Activated CD4-positive, alpha-beta T cell treated with anti-CD3 and anti-CD28 coated beads, Interleukin-2, amount 10 ng/mL, durations not matched to agents 7 days and 5 days (primary cell): ENCODE measurements at places on chromosomes 5 and 9. TPM values are rescaled to one million over a fixed set of nuclear protein-coding genes. Genes with fewer than 3 reads are reported as not detected.

DNA sequence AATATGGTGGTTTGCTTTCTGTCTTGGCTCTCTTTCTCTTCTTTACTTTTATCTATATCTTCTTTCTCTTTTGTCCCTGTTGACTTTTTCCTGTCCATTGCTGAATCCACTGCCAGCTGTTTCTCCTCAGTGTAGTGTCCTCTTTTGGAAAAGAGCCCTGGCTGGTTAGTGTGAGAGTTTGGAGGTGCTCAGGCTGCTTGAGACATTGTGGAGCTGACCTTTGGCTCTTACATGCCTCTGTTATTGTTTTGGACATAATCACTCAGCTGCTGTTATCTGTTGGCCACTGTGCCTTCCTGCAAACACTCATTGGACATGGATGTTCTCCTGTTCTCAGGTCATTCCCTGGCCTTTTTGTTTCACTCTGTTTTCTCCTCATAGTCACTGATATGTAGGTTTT is 295.4 kb upstream of the RIOK2 start:
- no peak for DNase-seq

DNA sequence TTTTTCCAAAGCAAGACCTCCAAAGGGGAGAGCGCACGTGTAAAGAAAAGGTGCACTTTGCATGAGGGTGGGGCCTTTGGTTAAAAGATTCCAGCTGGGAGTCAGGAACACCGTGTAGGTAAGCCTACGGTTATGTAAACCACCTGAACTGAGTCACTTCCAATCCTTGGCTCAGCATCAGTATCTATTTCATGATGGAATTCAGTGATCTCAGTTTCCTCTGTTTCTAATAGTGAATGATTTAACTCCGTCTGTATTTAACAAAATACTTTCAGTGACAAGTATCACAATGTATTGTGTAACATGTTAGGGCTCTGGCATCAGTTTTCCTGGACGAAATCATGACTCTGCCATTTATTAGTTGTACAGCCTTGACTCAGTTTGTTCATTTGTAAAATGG is 1.3 kb upstream of the SVEP1 start:
- no peak for DNase-seq

- no peak for DNase-seq
Measured at GRCh38 chr9:135010921-135011320, 76.5 kb upstream of the OLFM1 start.

GRCh38 chr9:121751686-121752445 is 100.4 kb downstream of the DAB2IP start:
- DNase-seq, result no peak

DNA sequence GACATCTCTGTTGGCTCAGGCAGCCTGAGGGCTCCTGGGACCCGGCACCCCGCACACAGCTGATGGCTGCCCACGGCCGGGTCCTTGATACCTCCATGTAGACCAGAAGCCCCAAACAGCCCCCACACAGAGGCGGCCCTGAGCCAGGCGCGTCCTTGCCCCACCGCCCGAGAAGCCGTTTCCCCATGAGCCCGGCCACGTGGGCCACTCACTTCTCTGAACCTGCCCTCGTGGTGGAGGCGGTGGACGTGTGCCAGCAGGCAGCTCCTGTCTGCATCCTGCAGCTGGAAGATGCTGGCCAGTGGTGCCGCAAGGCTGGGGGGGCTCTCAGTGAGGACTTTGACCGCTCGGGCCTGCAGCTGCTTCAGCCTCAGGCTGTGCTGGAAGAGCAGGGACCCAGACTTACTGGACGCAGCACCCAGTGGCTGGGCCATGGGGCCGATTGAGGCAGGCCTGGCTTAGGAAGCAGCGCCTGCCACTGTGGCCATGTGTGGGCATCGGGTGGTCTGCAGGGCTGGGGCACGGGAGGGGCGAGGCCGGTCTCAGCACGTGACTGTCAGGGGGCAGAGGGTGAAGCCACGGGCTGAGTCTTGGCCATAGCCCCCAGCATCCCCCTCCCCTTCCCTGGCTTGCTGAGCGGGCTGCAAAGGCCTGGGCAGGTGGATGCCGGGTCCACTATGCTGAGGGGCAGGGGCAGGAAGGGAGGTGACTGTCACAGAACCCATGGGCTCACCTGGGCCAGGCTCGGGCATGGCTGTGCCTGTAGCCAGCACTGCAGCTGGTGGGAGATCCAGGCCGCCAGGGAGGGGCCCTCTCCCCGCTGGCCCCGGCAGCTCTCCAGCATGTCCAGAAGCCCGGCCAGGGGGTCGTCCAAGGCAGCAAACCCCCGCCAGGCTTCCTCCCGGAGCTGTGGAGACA is 50.0 kb downstream of the EXD3 start:
- DNase-seq, result no peak

DNA sequence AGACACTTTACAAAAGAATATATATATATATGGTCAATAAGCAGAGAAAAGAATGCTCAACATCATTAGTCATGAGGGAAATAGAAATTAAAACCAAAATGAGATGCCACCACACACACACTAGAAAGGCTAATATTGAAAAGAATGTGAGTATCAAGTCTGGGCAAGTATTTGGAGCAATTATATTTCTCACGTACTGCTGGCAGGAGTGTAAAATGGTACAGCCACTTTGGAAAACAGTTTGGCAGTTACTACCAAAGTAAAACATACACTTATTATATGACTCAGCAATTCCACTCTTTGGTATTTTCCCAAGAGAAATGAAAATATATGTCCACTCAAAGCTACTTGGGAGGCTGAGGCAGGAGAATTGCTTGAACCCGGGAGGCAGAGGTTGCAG is 29.8 kb downstream of the NEUROG1 start:
- DNase-seq, result no peak

- DNase-seq, result no peak
Measured at GRCh38 chr5:141223112-141223783, at the start of gene PCDHB14. TSS of gene PCDHB14 (plus strand) at chr5:141223343. CDS start at chr5:141223506, 163 bp downstream.

- no peak for DNase-seq
Measured at GRCh38 chr9:135506327-135507103, 6.0 kb downstream of the MRPS2 start.

Gene TAS2R1
- total RNA-seq, result not detected
